ENCODE measurements at places on chromosomes 16 and 17.
A peak's percentile ranks its signal among the peaks of the same experiment; 100 is the strongest.

DNA sequence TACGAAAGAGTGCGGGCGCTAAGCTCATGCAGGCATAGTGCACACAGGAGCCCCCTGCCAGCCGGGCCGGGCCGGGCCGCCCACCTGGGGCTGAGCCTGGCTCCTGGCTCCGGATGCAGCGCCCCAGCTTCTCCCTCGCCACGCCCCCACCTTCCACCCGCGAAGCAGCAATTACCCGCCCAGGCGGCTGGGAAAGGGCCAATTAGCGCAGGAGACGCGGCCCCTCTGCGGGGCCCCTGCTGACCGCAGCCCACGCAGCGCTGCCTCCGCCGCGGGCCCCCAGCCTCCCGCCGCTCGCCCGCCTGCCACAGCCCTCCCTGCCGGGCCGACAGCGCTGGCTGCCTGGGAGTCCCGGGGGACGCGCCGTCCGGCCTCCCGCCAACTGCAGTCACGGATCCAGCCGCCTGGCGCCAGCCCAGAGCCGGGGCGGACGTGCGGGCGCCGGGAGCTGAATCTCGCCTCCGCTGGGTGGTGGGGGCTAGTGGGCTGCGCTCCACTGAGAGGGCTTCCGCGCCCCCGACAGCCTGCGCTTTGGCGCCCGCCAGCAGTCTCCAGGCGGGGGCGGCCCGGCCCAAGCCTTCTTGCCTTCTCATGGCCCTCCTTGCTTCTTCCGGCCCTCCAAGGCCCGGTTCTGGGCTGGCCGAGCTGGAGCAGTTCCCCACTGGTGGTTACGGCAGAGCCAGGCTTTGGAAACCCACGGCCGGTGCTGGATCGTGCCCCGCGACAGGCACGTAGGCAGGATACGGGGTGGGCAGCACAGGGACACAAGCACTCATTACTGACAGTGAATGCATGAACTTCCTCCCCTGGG is 14.9 kb upstream of the CBFB start:
- DNase-seq = peak; percentile 70

- DNase-seq = no peak
These were observed 44.7 kb upstream of the VPS4A start for GRCh38 chr16:69266334-69267063.

DNA sequence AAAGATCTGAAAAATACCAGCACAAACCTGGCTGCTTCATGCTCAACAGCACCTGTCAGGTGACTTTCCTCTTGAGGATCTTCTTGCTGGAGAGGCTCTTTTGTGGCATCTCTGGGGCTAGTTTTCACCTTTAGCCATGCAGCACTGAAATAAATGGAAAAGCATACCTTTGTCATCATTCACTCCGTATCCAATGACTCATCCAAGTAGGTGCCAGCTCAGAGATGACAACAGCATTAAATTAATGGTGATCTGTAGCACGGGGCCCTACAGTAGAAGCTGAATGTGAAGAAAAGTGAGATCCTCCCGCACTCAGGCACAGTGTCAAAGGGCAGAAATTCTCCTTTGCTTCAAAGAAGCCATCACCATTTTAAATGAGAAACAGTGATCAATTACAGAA is 32.2 kb downstream of the KIAA0753 start:
- DNase-seq = no peak

GRCh38 chr17:62717889-62718288 is 90.2 kb downstream of the MARCHF10 start:
- no peak for DNase-seq

GRCh38 chr17:34902831-34903547 is 58.3 kb downstream of the CCT6B start:
- no peak for DNase-seq

DNA sequence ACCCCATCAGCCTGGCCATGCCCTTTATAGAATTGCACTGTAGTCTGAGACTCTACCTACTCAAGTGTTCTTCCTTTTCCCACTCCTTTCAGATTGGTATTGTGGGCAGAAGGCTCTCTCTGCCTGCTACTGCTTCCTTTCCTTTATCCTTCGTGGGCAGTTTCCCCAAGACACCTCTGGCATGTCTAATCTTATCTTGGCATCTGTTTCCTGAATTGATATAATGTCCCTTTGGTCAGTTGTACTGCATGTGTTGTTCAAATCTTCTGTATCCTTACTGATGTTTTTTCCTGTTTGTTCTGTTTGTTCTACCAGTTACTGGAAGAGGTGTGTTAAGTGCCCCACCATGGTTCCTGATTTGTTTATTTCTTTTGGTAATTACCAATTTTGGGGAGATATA is 29.5 kb upstream of the MSI2 start:
- DNase-seq = no peak

GRCh38 chr16:72832621-72833248 is 215.2 kb downstream of the ZFHX3 start:
- peak; percentile 47 for DNase-seq

GRCh38 chr17:19440421-19440820 is 29.4 kb downstream of the RNF112 start:
- DNase-seq = no peak

- peak; percentile 55 for DNase-seq
These were observed 92.8 kb downstream of the IRX3 start for GRCh38 chr16:54193665-54194333.

- DNase-seq = no peak
These were observed 361.6 kb downstream of the GRIN2A start for GRCh38 chr16:9820476-9821246.

DNA sequence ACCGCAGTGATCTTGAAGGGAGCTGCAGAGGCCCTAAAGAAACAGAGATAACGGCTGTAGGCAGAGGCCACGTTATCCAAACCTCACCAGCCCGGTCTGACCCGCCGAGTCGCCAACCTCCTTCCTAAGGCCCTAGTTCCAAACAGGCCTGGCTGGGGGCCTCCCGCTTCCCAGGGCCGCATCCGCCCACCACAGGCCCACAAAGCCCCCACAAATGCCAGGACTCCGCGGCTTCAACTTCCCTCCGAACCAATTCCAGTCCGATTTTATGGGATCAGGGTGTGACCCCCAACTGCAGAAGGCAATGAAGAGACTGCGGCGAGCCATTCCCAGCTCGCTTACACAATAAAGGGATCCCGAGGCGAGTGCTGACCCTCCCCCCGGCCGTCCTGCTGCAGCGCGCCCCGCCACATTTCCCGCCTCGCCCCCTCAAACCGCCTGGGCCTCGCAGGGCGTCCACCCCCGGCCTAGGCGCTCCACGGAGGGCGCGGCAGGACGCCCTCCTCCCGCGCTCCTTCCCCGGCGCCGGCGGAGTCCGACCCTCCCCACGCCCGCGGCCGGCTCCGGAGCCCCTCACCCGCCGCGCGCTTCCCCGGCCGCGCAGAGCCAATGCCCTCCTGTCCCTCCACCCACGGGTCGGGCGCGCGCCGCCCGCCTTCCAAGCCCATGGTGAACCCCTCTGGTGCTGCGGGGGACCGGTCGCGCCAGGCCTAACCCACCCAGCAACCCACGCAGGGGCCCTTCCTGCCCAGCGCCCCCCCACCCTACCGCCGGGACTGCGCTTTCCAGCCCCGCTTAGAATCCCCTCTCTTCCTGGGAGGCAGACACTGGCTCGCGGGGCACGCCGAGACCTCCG is 926 bp downstream of the MYH10 start:
- DNase-seq = peak; percentile 25

GRCh38 chr16:82248012-82248656 is 78.1 kb upstream of the MPHOSPH6 start:
- DNase-seq = no peak

DNA sequence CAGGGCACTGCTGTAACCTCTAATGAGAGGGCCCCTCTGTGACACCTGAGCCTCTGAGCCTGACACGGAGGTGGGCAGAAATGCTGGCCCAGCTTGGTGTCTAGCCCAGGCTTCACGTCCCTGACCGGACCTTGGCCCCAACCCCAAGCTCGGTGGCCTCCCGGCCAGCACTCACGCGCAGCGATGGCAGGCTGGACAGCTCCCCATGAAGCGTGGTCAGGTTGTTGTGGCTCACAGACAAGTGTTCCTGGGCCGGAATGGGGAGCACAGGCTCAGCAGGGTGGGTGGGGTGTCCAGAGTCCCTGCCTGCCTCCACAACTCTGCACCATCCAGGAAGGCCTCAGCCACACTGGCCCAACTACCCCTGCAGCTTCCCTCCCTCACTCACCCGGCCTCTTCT is 2.2 kb downstream of the FLII start:
- DNase-seq = no peak

DNA sequence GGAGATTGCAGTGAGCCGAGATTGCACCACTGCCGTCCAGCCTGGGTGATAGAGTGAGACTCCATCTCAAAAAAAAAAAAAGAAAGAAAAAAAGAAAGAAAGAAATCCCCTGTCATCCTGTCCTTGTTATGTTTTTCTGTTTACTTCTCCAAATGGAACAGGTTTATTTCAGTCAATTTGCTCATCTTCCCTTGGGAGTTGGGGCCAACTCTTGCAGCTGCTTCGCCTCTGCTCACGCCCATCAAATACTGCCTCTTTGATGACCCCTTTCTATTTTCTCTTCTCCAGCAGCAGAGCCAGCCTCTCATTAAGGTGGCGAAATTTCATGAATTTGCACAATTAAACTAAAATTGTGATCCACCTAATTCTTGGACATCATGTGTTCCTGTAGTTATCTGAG is 173.4 kb downstream of the ZNF18 start:
- no peak for DNase-seq

- no peak for DNase-seq
These were observed 8.8 kb upstream of the ABCA8 start for GRCh38 chr17:68963958-68964357.

DNA sequence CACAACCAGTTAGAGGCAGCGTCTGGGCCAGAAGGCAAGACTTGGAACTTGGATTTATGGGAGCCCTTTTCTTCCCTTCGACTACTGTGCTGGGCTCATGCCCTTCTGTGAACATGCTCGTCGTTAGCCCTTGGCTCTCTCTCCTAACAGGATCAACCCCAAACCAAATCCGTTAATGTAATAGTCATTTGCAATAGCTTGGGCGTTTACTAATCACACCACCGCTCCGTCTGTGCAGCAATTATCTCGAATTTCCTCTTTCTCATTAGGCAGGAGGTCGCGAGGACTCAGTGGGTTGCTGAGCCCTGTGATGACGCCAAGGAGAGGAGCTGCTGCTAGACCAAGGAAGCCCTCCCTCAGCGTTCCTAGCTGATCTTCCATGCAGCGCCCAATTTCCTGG is 114.7 kb downstream of the ENGASE start:
- no peak for DNase-seq

GRCh38 chr16:75148311-75149195 is at the start of gene ZFP1:
Gene ZFP1 (plus strand): TSS chr16:75148524. CDS start chr16:75152952, 4,428 bp downstream.
- peak; percentile 88 for DNase-seq

- DNase-seq = peak; percentile 63
These were observed 348.7 kb upstream of the TNRC6C start for GRCh38 chr17:77609553-77610517.

DNA sequence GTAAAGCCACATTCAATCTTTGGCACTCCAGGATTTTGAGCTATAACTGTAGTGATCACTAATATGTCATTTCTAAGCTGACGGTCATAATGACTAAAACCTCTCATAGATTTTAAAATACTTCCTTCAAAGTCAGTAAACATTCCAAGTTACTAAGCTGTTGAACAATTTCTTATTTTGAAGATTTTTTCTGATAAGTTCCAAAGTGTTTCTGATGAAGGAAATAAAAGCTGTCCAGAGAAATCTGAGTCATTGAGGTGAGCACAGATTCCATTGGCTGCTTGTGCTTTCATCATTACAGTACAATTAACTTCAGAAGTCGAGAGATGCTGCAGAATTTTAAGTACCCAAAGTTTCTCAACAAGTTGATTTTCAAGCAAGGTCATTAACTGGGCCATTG is 23.9 kb downstream of the NLRC5 start:
- DNase-seq = no peak

GRCh38 chr16:87948119-87948545 is 3.1 kb upstream of the BANP start:
- DNase-seq = no peak

DNA sequence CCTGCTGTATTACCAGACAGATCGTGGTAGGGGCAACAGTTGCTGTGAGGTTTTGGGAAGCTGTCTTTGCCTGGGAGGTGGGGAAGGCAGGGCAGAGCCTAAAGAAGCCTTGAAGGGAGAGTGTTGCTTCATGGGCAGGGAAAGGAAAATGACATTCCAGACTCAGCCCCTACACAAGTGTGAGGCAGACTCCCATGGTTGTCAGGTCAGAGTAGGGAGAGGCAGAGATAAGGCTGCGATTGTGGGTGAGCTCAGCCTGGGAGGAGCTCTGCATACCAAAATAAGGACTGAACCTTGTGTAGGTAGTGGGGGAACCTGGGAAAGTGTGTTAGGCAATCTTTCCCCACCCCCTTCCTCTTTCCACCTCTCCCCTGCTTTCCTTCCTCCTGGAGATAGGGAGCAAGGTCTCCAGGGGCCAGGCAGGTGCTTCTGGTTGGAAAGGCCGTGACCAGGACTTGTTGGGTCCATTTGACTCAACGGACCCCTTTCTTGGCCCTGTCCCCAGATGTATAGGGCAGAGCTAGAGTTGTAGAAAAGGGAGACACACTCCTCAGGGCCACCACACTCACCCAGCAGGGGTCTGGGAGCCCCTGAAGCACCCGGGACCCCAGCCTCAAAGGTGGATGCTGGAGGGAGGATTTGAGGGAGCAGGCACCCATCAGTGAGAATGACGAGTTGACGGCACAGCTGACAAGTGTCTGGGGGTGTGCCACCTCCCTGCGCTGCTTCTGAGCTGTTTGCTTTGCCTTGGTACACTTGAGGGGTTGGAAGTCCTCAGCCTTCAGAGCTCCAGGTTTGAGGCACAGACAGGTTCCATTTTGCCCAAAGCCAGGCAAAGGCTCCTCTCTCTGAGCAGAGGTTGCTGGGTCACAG is 18.5 kb upstream of the TOB1 start:
- DNase-seq = no peak

DNA sequence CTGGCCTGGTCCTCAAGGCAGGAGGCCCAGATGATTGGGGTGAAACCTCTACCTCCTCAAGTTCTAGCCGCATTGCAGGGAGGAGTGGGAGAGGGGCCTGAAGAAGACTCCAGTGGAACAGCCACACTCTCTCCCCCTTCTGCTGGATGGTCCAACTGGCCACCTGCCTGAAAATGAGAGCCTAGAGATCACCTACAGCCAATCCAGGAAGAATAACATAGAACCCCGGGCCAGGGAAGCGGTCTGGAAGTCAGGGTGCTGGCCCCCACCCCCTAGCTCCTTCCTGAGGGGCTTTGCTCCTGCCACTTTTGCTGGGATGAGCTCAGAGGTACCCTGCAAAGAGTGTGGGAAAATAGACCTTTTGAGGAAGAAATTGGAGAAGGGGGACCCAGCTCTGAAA is 1.8 kb downstream of the SLC6A2 start:
- DNase-seq = no peak

Measured in thymus (tissue), 14 donors.